ENCODE measurements at places on chromosomes 6 and 20.

- no peak for DNase-seq
Measured at GRCh38 chr6:143877584-143878271, 13.5 kb downstream of the ZC2HC1B start.

GRCh38 chr20:37225146-37225545, 36.5 kb downstream of the GHRH start:
- DNase-seq: no peak

- no peak for DNase-seq
Measured at GRCh38 chr6:38512211-38512610, 127.5 kb downstream of the BTBD9 start.

DNA sequence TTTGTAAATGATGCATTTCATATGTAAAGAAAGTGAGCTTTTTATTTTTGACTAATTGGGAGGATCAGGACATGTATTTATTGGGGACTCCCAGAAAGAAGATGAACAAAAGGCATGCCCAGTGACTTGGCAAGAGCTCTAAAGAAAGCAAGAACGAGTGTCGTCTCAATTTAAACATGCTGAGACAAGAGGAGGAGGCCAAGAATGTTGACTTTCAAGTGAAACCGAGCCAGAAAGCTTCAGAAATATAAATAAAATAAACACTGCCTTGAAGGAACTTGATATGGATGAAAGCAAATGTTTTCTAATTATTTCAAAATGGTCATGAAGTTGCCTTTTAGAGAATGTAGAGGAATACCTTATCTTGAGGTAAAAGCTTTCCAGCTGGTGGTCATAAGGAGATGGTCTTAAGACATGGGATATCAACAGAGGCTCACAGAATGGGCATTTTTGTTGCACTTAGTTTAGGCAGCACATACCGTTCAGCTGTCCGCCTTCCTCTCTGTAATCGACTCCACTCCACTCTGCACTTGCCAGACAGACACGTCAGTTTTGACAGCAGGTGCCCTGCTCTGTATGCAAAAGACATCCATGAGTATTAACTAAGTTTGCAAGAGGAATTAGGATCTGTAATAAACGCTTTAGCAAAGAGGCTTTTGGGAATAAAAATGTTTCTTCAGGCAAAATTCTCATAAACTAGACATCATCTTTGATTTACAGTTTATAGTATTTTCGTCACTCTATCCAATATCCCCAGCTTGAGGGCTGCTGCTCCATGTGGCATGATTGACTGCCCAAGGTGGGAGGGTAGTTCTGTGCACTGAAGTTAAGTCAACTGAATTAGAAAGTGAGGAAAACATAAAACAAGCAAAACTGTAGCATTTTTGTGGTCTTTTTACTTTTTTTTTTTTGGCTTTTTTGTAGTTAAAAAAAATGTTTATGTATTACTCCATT, 613.1 kb downstream of the PKHD1 start:
- peak; percentile 52 for DNase-seq

GRCh38 chr20:47691625-47692024, 93.7 kb downstream of the SULF2 start:
- peak; percentile 63 for DNase-seq

DNA sequence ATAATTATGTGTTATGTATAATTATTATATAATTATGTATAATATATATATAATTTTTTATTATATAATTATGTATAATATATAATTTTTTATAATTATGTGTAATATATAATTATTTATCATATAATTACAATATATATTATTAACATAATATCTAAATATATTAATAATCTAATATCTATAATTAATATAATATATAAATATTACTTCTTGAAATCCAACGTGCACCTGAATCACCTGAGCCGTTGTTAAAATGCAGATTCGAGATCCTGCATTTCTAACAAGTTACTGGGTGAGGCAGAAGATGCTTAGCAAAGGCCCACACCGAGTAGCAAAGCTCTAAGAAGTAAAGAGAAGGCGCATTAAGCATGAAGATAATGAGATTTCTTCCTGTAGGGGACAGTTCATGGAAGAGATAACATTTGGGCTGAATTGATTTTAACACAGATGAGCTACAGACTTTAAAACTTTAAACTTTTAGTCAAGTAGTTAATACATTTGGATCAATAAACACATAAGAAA, 406.4 kb upstream of the PLCB4 start:
- peak; percentile 47 for DNase-seq

GRCh38 chr6:465531-466348, 74.2 kb downstream of the IRF4 start:
- DNase-seq: no peak

- no peak for DNase-seq
Measured at GRCh38 chr6:22765015-22765414, 195.6 kb downstream of the HDGFL1 start.

DNA sequence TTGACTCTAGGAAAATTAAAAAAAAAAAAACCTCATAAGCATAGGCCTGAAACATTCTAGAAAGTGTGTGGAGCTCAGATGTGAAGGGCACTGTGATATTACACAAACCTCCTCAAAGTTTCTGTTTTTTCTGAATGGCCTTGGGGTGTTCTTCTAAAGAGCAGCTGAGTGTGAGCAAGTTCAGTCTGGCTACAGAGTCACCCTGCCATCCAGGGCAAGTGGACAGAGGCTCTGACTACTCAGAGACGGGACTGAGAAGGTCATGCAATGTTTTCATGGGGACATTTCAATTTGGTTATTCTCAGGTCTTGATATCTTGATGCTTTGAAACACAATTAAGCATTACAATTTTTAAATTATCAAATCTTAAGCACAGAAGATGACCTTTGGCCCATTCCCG, 36.6 kb upstream of the SSTR4 start:
- no peak for DNase-seq

DNA sequence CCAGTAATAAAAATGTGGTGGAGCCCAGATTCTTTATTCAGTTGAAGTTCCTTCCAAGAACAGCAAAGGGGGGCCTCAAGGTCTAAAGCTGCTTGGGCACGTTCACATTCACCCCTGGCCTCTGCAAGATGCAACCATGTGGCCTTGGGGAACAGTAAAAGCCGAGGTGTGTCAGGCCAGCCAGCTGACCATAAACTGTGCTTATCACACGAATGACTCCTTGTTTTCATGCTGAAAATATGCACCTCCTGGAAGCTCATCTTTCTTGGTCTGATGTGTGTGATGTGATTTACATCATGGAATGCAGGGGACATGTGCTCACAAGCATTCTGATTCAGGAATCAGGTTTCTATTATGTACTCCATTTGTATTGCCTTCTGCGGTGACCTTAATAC, 211.6 kb upstream of the MARCKS start:
- peak; percentile 34 for DNase-seq

DNA sequence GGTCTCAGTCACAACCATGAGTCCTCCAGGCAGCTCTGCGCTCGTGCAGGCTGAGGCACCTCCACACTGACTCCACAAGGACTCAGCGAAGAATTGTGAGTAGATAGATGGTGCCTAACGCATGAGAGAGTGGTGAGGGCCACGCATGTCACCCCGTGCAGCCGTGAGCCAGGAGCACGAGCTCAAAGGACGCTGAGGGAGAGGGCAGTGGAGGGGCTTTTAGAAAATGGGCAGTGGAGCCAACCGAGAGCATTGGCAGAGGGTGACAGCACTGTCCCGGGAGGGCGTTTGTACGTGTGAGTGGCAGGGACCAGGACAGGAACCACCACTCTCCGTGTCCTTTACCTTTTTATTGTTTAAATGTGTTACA, 105.6 kb downstream of the PSMB1 start:
- no peak for DNase-seq

- no peak for DNase-seq
Measured at GRCh38 chr20:7410150-7410549, 530.1 kb downstream of the HAO1 start.

DNA sequence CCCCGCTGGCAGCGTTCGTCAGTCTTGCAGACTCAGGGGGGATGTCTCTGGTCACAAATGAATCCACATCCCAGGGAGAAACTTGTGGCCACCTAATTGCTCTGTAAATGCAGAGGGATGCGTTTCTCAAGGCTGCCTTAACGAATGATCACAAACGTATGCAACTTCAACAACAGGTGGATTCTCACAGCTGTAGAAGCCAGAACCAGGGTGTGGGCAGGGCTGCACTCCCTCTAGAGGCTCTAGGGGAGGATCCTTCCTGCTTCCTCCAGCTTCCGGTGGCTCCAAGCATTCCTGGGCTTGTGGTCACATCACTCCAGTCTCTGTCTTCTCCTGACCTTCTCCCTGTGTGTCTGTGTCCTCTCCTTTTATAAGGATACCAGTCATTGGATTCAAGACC, 3.3 kb upstream of the TAF4 start:
- DNase-seq: no peak

GRCh38 chr20:44997668-44998067, 31.4 kb downstream of the STK4 start:
- DNase-seq: no peak

DNA sequence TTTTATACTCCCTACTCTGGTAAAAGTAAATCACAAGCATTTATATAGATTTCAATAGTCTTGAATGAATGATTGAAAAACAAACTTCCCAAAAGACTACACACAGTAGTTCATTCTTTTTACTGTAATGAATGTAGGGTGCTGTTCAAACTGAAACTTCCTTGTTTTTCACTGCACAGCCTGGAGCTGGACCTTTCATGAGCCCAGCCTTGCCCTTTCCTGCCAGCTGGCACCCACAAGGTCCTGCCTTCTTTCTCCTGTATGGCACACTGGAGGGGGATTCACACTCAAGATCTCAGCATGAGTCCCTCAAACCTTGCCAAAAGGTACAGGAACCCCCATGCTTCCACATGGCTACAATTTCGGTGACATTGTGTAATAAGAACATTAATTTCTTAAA, 50.9 kb downstream of the COL12A1 start:
- DNase-seq: no peak

DNA sequence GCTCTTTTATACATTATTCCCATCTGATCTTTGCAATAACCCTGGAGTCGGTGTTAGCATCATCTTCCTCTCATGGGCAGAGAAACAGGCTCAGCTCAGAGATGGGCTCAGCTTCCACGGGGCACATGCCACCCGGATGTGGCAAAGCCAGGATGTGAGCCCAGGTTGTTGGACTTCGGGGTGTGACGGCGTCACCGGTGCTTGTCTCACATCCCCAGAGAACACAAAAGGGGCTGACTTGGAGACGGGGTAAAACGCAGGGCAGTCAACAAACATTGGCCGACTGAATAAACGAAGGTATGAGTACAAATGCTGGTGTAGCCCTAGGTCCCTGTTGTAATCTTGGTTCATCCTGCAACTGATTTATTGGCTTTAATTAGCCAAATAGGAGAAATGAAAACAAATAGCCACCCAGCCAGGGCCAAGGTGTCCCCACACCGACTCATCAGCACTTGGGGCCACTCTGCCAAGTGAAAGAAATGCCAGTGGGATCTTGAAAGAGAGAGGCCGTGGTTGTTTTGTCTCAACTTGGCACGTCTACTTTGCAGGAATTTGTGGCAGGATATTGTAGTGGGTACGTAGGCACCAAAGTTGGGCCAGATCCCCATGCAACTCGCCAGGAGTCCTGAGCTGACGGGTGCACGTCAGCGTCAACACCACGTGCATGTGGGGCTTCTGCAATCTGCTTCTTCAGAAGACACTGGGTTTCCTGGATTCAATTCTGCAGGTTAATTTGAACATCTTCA, 42.8 kb downstream of the APCDD1L start:
- DNase-seq: peak; percentile 23

GRCh38 chr20:40359131-40359912, 329.7 kb downstream of the MAFB start:
- no peak for DNase-seq

DNA sequence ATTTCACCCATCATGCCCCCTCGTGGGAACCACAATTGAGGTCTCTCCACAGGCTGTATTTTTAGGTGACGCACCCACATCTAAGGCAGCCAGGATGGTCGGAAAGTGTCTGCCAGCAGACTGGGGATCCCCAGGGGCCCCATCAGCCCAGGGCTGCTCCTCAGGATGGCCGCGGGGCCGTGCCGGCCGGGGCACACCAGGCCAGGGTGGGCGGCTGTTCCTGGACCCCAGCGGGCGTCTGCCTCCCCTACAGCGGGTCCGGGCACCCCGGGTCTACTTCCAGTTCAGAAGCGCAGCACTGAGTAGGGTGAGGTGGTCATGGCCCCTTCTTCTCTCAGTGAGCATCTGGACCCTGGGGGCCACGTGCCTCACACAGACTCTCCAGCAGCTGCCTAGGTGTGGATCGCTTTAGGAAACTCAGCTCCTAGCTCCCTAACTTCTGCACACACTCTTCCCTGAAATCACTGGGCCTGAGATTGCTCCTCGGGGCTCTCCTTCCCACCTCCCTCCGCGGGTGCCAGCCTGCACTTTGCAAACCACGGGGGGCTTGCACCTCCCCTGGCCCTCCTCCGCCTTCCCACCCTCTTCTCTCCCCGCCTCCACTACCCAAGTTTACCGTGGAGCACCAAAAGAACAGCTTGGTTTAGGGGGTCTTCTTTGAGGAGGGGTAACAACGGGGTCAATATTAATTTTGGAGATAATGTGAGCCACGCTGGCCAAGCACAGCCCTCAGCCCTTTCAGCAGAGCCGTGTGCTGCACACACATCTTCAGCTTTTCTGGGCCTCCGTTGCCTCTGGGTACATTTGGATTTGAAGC, 14.2 kb upstream of the FOXC1 start:
- DNase-seq: no peak

DNA sequence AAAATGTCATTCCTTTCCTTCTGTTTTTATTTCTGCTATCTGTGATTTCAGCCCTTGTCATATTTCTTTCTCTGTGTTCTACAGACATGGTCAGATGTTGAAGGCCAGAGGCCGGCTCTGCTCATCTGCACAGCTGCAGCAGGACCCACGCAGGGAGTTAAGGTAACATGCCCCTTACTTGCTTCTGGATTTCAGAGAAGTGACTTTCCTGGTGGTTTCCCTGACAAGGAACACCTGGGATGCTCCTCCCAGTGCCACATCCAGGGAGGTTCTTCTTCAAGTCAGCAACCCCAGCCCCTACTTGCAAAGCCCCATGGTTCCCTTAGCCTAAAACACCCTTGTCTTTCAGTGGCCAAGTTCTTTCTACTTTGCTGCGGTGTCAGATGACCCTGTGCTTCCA, 41.3 kb downstream of the CDH26 start:
- DNase-seq: no peak

- DNase-seq: no peak
Measured at GRCh38 chr20:60817891-60818290, 434.2 kb upstream of the CDH4 start.

DNA sequence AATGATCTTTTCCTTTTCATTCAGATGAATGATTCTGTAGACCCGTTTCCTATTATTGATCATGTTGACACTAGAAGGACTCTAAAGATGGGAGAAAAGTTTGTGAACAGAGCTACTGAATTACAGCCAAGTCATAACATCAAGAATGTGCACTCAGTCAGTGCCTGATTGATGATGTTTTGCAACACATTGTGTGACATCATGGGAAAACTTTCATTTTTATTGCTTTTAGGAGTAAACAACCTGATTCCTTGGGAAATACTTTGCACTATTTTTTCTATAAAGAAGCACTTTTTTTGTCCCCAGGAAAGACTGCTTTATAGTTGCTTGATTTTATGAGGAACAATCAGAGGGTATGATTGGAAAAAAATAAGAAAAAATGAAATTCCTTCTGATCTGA, 383.8 kb upstream of the JAG1 start:
- DNase-seq: no peak

DNA sequence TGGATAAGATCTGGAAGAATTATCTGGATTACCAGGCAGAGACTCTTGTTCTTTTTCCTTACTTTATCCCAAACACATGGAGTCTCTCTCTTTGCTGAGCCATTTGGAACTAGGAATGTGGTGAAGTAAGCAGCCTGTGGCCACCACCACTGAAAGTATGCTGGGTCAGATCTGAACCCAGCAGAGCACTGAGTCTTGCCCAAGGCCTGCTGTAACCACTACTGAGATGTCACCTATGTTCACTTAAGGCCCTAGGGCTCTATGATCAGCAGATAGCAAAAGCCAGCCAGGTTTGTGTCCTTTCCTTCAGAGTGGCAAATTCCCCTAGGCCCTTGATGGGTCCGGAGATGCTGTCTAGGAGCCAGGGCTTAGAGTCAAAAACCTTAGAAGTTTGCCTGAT, 103.3 kb upstream of the PLN start:
- no peak for DNase-seq

Data from eye (tissue), 1 donor.